ENCODE measurements at places on chromosomes 7 and 10.

DNA sequence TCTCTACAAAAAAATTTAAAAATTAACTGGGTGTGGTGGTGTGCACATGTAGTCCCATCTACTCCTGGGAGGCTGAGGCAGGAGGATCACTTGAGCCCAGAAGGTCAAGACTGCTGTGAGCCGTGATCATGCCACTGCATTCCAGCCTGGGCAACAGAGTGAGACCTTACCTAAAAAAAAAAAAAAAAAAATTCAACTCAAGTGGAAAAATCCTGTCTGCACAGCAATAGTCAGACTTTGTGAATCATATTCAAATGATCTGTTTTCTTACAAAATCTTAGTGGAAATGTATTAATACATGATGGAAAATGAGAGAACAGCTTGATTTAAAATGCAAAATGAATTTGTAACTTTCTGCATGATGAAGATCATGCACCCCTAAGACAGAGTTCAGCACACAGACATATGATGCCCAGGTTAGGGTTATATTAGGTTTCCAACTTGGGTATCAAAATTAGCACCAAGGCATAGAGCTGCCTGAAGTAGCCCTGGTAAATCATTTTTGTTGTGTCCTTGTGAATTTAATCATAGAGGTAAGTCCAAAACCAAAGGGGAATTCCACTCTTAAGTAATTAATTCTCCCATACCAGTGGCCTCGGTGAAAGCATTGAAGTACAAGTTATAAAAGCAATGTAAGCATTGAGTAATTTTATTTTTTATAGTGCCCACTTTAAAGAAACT lies 93.8 kb downstream of the ADD3 start:
- DNase-seq = no peak

- DNase-seq = no peak
Observed at GRCh38 chr10:128087884-128088709, 38.1 kb downstream of the MKI67 start.

- no peak for DNase-seq
Observed at GRCh38 chr7:96135241-96135640, 186.7 kb downstream of the SLC25A13 start.

DNA sequence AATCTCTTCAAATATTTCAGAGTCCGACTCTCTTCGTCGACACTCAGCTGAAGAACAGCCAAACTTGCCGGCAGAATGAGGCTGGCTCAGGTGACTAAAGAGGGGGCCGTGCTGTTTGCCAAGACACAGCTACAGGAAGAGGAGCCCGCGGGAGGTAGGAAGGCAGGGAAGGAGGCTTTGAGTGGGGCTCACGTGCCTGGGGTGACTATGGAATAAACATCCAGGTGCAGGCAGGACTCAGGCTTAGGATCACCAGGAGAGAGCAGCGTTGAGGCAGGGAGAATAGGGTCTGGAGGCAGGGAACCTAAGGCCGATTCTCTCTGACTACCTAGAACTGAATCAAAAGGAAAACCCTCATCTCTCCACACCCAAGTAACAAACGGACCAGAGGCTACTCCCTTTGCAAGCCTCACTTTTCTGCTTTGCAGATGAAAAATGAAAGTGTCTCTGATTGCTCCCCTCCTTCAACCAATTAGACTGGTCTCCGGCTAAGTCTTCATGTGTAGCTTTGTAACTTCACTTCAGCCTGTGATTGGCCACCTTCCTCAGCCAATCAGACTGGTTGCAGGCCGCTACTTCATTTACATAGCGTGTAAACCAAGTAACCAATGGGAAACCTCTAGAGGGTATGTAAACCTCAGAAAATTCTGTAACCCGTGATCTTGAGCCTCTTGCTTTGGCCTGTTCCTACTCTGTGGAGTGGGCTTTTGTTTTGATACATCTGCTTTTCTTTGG lies 19.7 kb upstream of the BNIP3 start:
- no peak for DNase-seq

GRCh38 chr7:117375380-117375779 lies 51.9 kb downstream of the ASZ1 start:
- no peak for DNase-seq

- DNase-seq = no peak
Observed at GRCh38 chr10:74824184-74824899, 2.1 kb upstream of the KAT6B start.

DNA sequence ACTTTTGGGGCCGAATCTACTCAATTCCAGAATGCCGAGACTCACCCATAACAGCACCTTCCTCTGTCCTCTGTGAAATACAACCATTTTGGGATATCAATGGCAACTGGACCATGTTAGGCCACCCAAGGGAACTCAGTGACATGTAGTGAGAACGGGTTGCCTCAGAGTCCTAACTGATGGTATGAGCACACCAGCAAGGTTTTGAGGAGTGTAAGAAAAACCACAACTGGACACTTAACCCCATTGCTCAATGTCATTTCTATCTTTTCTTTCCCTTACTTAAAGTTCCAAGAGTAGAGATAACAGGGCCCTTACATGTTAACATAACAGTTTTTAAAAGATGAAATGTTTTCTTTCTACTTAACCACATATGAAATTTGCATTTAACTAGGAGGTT lies 67.1 kb downstream of the TNS3 start:
- no peak for DNase-seq

DNA sequence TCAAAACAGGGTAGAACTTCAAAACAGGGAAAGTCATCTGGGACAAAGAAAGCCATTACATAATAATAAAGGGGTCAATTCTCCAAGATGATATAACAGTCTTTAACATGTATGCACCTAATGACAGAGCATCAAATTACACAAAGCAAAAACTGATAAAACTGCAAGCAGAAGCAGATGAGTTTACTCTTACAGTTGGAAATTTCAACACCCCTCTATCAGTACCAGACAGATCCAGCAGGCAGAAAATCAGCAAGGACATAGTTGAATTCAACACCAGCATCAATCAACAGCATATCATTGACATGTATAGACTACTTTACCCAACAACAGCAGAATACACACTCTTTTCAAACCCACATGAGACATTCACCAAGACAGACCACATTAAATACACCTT lies 233.0 kb upstream of the NEBL start:
- DNase-seq = no peak

- no peak for DNase-seq
Observed at GRCh38 chr10:31055573-31056251, 24.0 kb upstream of the ZNF438 start.

- no peak for DNase-seq
Observed at GRCh38 chr7:72279203-72279602, 132.9 kb downstream of the CALN1 start.

GRCh38 chr7:130254555-130254954 lies 12.1 kb upstream of the CPA2 start:
- DNase-seq = no peak

DNA sequence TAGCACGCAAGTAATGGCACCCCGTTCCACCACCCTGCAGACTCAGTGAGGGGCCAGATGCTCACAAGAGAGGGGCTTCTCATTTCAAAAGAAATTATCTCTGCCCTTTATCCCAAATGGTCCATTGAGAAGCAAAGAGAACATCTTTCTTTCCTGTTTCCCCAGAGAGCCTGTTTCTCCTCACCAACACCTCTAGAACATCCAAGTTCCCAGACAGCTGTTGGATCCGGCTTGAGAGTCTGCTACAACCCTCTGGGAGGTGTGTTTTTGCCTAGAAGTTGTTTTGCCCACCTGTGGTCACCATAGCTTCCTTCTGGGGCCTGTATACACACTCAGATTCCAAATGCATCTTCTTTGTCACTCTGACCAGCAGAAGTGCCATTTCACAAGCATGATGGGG lies 637.4 kb downstream of the LRMDA start:
- no peak for DNase-seq

GRCh38 chr10:75952093-75952492 lies 520.7 kb downstream of the LRMDA start:
- no peak for DNase-seq

- no peak for DNase-seq
Observed at GRCh38 chr10:51694086-51694768, 5.2 kb downstream of the CSTF2T start.

GRCh38 chr10:93245779-93246178 lies 172.1 kb downstream of the CYP26A1 start:
- no peak for DNase-seq

GRCh38 chr7:6221340-6222319 lies 50.8 kb downstream of the CYTH3 start:
- DNase-seq = no peak

- DNase-seq = no peak
Observed at GRCh38 chr7:10521306-10521705, 452.4 kb upstream of the PHF14 start.

GRCh38 chr10:29508554-29509244 lies 126.1 kb downstream of the SVIL start:
- no peak for DNase-seq

DNA sequence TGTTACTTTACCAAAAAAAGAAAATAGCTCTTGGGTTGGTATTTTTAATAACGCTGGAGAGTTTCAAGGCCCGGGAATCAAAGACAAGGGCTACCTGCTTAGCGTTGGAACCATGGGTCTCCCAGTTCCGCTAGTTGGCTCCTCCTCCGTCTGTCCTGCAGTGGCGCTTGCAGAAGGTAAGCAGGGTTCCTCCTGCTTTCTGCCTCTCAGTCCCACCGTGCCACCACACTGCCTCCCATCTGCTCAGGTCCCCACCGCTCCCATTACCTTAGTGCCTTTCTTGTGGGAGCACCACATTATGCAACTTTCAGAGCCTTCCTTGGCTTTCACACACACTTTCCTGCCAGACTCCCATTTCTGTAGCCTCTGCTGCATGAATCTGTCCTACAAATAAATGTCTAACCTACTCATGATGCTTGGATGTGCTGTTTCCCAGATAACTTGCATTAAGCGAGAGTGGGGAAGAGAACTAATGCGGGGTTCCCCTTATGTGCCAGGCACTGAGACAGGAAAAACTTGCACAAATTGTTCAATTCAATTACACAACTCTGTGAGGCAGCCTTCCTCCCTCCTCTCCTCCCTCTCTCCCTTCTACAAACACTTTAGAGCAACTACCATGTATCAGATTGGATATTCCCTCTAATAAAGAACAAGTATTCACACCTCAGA lies 124.5 kb downstream of the AOAH start:
- DNase-seq = no peak

DNA sequence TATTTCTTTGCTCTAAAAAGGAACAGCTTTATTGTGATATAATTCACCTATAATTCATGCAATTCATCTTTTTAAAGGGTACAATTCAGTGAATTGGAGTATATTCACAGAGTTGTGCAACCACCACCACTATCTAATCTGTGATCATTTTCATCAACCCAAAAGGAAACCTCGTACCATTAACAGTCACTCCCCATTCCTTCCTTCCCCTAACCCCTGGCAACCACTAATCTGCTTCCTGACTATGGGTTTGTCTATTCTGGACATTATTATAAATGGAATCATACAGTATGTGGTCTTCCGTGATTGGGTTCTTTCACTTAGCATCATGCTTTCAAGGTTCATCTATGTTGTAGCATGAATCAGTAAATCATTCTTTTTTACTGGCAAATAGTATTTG lies 52.3 kb downstream of the MKI67 start:
- DNase-seq = no peak

GRCh38 chr10:71269301-71270288 lies 49.5 kb upstream of the SLC29A3 start:
- no peak for DNase-seq

DNA sequence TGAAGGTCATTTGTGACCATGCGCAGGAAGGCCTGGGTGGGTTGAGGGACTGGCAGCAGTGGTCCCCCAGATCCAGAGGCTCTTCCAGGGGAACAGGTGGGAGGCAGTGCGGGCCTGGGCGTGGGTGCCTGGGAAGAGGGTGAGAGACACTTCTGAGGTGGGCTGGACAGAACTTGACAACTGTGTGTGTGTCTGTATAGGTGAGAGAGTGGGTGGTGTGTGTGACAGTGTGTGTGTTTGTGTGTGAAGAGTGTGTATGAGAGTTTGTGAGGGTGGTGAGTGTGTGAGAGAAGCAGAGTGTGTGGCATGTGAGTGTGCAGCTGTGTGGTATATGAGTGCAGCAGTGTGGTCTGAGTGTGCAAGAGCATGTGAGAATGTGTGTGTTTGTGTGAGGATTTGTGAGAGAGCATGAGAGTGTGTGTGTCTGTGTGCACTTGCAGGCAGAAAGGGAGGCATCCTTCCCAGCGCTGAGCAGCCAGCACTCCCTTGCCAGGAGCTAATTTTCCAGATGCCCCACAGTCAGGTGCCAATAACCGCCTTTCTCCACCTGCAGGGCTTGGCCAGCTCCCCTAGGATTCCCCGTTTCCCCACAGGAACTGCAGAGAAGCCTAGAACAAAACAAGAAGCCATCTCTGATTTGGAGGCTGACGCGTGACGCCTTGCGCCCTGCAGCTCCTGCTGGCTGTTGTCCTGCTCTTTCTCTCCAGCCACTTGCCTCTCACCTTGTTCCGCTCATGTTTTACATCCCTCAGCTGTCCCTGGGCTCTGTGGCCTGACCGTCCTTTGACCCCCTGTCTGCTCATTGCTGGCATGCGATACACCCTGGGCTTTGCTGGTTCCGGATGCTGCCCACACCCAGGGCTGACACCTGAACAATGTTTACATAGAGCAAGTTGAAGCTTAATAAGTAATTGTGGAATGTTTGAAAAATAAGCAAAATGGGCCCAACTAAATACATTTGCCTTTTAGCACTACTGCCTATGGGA lies 88.0 kb downstream of the TMEM178B start:
- no peak for DNase-seq

GRCh38 chr10:15265056-15265455 lies 96.6 kb upstream of the NMT2 start:
- no peak for DNase-seq

DNA sequence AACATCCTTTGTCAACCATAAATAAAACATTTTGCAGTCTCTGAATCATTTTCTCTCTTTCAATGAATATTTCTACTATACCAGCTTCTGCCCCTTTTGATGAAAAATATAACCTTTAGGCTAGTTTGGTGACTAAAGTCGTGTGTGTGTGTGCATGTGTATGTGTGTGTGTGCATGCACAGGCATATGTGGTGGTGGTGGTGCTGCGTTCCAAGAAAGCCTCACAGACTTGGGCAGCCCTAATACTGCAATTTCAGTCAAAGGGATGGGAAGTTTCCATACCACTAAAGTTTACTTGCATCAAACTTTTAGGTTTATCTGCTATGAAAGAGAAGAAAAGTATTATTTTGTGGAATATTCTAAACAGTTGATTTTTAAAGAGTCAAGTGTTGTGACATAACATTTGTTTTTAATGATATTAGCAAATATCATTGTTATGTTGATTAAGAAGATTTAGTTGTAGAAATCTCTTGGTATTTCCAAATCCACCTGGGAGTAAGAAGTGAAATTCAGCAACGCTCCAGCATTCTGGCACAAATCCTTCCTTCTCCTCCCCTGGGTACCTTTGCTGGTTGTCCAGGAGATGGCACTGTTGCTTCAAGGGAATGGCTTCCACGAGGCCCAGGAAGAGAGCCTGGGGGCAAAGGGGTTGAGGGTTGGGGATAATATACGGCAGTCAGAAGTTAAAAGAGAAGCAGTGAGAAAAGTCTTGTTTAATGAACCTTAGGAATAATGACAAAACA lies 41.5 kb downstream of the ASB4 start:
- no peak for DNase-seq

GRCh38 chr10:61900829-61901792 lies at the start of gene ARID5B:
TSS of gene ARID5B (plus strand) at chr10:61901699. CDS start at chr10:61901710, 11 bp downstream.
- DNase-seq = no peak

DNA sequence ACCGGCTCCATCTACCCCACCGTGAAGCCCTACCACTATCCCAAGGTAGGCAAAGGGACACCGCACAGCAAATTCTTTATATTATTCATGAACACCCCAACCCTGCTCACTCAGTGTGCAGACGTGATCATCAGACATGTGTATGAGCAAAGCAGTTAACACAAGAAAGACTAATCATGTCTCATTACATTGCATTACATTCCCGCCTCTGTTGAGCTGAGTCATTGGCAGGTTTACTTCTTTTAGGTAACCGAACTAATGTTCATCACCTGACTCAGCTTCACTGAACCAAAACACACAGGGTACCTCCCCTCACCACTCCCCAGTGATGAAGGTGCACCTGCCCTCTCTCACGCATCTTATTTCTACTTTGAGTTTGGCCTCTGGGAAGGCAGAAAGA lies 233.4 kb downstream of the PAXIP1 start:
- no peak for DNase-seq
